Right kidney (tissue), 9 donors: ENCODE measurements at places on chromosomes 1 and 21.
A peak's percentile ranks its signal among the peaks of the same experiment; 100 is the strongest.

DNA sequence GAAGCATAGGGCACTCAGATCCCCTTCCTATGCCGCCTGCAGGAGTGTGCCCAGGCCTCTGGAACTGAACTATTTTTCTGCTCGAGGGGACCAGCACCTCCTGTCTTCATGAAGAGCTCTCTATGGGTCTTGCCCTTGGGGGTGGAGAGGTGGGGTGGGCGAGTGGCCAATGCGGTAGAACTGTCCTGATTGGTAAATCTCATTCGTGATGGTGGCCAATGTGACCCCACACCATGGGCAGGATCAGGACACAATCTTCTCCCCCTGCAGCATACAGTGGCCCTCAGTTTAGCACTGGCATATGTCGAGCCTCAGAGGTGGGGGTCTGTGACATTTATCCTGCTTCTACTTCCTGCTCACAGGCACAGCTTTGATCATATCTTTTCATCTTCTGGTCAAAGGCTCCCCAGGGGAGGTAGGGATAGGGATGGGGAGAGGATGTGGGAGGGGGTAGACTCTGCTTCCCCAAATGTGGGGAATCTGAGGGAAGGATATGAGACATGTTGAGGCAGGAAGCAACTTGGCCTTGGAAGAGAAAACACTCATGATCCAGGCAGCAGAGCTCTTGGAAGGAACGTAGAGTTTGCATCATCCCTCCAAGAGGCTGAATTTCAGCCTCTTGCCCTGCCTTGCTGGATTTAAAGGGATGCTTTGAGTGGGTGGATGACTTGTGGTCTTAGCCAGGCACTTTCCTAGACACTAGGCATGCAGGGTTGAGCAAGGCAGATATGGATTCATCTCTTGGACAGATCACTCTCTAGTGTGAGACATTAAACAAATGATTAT lies 81.8 kb downstream of the LAMC2 start:
- DNase-seq = no peak

DNA sequence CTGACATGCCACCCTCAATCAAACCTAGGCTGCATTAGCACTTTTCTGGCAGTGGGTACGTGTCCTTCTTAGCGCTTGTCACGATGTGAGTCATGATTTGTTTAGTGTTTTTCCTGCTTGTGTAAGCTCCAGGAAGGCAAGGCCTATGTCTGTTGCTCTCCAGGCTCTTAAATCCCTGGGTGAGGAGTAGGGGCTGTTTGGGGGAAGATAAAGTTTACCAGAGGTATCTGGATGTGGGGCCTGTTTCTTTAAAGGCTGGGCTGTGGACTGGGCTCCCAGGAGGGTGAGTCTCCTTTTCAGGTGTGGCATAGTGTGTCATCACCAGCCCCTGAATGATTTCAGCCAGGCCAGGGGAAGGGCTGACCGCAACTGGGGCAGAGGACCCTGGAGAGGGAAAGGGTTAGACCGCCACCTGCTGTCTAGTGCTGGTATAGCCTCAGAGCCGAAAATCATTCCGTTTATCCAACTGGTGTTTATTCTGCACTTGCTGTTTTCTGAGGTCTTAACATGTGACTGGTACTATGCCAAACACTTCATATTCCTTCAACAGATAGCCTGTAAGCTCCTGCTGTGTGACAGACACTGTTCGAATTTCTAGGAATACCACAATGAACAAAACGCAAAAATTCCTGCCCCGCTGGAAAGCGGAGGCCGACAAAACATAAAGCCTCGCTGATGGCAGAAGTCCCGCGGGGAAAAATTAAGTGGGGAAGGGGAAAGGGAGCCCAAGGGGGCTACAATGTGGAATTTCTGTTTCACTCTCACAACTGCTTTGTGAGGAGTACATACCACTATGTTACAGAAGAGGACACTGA lies 9.7 kb downstream of the SERINC2 start:
- peak; percentile 64 for DNase-seq

DNA sequence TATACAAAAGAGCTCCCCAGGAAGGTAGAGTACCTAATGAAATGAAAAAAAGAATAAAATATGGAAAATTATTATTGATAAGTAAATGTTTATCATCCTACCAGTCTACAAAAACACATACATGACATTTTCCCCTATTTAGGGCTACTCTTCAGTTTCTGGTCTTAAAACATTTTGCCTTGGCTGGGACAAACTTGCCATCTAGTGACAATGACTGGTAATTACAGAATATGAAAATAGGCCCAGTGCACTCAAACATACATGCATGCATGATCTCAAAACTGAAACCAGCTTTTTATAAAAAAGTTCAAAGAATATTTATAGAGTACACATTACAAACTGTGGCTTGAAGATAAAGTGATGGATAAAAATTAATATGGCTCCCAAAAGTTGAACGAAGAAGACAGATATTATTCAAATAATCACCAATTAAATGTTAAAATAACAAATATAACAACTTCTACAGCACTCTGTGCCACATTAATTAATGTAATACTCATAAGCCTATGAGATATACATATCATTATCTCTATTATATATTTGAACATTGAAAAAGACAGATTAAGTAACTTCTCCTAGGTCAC lies 10.5 kb upstream of the RNPC3 start:
- peak; percentile 6 for DNase-seq

- no peak for DNase-seq
Observed at GRCh38 chr1:243409284-243409683, 153.4 kb downstream of the SDCCAG8 start.

DNA sequence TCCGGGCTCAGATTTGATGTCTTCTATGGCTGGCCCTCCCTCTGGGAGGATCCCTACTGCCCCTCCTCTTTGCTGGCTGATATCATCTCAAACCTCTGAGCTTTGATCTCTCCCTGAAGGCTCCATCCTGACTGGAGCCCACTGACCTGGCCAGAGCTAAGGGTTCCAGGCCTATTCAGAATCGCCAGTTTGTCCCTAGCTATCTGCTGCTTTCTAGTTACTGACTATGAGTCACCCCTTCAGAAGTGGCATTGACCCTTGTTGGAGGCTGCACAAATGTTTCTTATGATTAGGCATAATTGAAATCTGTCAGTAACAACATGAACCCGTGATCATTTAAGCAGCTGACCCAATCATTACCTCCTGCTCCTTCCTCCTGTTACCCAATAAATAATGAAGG lies 87.1 kb downstream of the ABCA4 start:
- no peak for DNase-seq

DNA sequence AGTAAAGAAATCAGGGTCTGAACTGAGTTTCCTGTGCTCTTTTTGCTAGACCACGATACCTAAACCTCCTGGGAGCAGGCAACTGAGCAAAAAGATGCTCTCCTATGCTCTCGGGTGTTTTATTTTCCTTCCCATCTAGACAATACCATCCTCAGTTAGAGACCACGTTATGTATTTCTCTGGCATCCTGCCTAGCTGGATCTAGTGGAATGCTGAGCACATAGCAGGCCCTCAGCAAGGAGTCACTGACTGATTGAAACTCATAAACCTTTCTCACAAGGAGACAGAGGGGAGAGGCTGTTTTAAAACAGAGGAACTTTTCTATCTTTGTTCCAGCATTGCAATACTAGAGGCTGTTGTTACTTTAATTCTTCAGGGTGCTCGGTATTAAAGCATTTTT lies 168.0 kb downstream of the CYYR1 start:
- DNase-seq = no peak

- no peak for DNase-seq
Observed at GRCh38 chr1:224447251-224447650, 12.7 kb upstream of the WDR26 start.

- DNase-seq = no peak
Observed at GRCh38 chr1:90387805-90388204, 329.3 kb downstream of the BARHL2 start.

- no peak for DNase-seq
Observed at GRCh38 chr1:155970531-155971167, 7.7 kb downstream of the ARHGEF2 start.

- no peak for DNase-seq
Observed at GRCh38 chr1:219385787-219386427, 212.2 kb downstream of the LYPLAL1 start.

GRCh38 chr1:222006715-222007114 lies 264.8 kb upstream of the DUSP10 start:
- DNase-seq = no peak

GRCh38 chr21:16504766-16505165 lies 775.0 kb downstream of the USP25 start:
- DNase-seq = no peak

- DNase-seq = no peak
Observed at GRCh38 chr1:7220007-7220406, 434.8 kb downstream of the CAMTA1 start.

GRCh38 chr1:153341431-153341934 lies 7.2 kb downstream of the PGLYRP4 start:
- DNase-seq = no peak

- DNase-seq = no peak
Observed at GRCh38 chr1:4656533-4657140, 2.2 kb downstream of the AJAP1 start.
